ENCODE measurements at places on chromosomes 11 and 22.

DNA sequence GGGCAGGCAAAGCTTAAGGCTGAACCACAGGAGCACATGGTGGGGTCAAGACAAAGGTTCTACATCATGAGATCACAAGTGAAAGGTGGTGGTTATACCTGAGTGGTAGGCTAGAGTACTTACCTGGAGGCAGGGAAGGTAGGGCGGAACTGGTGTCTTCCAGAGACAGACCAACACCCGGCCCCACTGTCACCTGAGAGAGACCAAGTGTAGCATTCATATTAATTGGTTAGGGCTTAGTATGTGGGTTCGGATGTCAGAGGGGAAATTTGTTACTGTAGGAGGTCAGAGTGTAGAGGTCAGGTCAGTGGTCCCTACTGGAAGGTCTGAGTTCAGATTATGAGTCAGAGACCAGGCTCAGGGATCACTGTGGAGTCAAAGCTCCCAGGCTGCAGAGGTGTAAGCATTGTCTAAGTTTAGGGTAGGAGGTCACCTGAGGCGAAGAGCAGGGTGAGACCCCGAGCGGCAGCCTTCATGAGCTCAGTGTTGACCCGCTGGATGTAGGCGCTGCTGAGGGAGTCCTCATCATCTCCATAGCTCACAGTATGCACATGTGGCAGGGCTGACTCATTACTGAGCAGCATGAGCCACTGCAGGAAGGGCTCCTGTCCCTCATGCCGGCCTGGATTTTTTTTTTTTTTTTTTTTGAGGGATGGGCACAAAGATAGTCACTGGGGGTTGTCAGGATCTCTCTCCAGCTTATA is 3.2 kb downstream of the TPP1 start:
- DNase-seq: no peak

DNA sequence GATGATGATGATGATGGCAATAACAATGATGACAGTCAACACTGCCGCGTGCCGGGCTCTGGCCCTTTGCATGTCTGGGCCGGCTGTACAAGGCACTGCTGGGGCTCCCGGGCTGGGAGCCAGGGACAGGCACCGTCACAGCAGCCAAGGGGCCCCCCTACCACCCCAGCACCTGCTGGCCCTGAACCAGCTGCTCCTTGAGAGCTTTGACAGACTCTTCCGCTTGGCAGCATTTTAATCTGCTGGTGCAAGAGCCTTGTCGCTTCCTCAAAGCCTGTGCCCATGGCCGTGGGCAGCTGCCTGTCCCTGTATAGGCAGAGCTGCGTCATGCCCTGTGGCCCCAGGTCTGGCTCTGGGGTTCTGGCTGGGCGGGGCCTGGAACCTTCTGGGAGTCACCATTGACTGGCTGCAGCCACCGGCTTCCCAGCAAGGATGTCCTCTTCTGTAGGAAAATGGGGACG is 12.9 kb upstream of the MUC6 start:
- no peak for DNase-seq

GRCh38 chr11:72586321-72587090 is 87.7 kb downstream of the PDE2A start:
- no peak for DNase-seq

DNA sequence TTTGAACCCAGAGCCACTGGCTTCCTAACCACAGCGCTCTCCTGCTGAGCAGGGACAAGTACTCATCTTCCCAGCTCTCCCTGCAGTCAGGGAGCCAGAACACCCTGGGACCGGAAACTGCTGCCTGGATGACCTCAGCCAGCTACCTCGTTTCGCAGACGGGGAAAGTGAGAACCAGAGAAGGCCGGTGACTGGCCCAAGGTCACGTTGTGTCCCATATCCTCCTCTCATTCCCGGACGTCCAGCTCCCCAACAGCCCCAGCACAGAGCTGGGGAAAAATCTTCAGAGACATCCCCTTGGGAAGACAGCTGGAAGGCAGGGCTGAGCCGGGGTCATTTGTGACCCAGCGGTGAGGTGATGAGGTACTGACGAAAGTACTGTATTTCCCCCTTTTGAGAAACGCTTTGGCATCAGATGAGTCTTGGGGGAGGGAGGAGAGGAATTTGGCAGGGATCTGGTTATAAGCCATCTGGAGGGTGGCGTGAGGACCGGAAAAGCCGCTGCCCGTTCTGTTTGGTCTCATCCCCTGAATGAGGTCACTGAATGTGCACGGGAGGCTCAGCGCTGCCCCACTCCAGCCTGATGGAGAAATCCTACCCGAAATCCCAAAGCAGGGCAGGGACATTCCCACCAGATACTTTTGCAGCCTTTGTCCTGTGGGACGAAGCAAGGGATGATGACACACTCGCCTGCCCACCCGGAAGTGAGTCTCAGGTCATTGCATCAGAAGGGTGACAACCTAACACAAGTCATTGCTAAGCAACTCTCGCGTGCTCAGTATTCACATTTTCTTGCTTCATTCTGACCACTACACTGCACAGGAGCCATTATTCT is 41.1 kb downstream of the LIF start:
- DNase-seq: no peak

DNA sequence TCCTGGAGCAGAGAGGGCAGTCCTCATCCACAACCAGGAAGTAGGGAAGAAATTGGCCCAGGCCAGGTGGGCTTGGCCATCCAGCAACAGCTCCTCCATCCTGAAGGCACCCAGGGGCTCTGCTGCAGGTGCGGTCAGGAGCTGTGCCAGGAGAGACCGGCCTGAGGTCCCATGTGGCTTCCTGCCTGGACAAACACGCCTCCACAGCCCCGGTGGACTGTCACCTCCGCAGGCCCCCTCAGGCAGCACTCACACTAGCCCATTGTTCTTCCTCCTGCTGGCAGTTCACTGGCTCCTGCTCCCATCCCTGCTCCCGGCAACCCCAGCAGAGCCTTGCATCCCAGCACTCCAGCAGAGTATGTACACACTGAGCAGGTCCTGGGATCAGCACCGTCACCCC is 16.0 kb upstream of the POU2AF1 start:
- DNase-seq: no peak

DNA sequence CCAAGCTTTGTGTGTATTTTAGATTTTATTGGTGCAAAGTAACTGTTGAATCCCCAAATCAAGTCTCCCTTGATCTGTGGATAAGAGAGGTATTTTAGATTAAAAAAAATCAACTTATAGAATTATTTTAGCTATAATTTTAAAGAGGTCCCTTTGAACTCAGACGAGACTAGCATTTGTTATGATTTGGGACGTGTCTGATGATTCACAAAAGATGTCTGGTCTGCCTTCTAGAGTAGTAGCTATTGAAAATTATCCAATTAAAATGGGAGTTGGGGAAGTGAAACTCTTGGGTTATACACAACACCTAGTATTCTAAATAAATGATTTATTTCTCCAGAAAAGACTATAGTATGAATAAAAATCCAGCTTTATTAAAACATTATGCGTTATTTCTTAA is 227.9 kb upstream of the GRIA4 start:
- no peak for DNase-seq

DNA sequence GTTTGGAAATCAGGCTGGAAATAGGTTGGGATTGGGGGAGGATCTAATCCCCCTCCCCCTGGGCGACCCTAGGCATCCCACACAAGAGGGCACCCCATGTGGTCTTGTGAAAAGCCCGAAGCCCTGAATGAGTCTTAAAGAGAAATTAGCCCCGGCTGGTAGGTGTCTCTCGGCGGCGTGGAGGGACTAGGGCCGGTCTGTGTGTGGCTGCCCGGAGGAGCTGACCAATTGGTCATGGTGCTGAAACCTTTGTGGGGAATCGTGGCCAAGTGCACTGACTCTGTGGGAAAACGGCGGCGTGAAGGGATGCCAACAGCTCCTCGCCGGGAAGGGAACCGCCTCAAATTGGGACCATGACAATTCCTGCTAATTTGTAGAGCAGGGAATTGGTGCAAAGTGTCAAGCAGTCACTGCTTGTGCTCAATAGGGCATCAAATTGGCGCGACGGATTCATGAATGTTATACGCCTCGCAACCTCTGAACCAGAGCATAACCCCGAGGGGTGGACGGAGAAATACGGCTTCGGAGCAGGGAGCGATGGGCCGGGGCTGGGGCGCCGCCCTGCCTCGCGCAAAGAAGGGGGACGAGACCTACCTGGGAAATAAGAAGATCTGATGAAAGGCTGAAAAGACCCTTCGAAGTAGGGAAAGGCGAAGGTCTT is 1.5 kb downstream of the DBX1 start:
- no peak for DNase-seq

DNA sequence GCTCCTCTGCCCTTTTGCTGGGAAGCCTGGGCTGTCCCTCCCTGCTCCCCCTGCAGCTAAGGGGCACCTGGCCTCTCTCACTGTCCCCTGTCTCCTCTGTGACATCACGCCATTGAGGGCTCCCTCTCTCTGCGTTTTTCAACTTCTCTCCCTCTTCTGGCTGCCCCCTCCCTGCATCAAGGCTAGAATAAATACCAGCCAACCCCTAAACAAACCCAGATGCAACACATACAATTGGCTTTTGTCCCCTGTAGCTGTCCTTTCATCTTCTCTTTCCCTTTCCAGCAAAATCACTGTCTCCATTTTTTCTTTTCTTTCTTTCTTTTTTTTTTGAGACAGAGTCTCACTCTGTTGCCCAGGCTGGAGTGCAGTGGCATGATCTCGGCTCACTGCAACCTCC is 3.3 kb upstream of the MIEF1 start:
- no peak for DNase-seq

- no peak for DNase-seq
These were observed 76.7 kb upstream of the BARX2 start for GRCh38 chr11:129298988-129299387.

- DNase-seq: no peak
These were observed 44.7 kb downstream of the CACNG2 start for GRCh38 chr22:36658900-36659299.

DNA sequence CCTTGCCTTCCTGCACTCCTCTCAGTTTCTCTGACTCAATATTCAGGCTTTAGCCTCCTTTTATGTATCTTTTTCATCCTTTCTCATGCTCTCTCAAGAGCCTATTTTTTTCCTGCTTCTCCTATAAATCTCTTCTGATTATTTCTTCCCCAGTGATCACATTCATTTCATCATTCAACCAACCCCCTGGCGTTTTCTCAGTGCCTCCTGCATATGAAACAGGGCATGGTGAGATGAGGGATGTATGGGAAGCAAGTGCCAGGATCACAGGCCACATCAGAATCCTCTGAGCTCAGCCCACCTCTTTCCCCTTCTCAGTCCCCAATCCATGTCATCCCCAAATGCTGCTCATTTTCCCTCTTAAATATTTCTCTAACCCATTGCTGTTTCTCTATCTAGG is 38.7 kb upstream of the NRIP3 start:
- no peak for DNase-seq

- no peak for DNase-seq
These were observed 3.6 kb downstream of the GTPBP1 start for GRCh38 chr22:38709306-38709705.

DNA sequence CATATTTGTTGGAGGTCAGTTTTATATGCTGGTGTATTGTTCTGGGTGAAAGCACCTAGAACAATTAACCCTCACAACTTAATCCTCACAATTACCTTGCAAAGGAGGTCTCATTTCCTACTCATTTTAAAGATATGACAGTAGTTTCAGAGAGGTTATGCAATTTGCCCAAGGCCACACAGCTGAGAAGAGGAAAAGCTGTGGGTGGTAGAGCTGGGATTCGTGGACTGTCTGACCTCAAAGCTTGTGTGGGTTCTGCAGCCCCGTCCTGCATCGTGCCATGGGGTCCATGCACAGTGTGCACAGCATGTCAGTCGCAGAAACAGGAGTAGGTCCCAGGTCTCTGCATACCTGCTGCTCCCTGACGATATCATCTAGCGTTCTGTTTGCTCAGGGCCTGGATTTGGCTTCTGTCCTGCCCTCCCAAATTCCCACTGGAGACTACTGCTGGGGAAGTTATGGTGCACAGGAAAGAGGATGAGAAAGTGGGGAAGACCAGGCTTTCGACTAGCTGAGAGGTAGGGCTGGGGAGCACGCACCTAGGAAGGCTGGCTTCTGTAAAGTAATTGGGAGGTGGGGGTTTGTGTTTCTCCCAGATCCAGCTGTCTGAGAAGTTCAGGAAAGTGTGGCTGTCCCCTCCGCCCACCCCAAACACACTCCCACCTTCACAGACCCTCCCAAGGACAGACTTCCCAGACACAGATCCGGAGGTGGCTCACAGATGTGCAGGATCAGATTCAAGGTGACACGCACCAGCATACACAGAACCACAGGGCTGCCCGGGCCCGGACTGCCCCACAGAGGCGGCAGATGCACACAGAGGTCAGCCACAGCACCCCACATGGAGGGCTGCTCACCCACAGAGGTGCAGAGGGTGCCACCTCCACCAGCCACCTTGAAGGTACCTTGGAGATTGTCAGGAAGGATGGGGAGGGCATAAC is 2.0 kb downstream of the BACE1 start:
- DNase-seq: no peak

GRCh38 chr22:47449508-47450270 is 687.2 kb downstream of the TBC1D22A start:
- DNase-seq: no peak

DNA sequence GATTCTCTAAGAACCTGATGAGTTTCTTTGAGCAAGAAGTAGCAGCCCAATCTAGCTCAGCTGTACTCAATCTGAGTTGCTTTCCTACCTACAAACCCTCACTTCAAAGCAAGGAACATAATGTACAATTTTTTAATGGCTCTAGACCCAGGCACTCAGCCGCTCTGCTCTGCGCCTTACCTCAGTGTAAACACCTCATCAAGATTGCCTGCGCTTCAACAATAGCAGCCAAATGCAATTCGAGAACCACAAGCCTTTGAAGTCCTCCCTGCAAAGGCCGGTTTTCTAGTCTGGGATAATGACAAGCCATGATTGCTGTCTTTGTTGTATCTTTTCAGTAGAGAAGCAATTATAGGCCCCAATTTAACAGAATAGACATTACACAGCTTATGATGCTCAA is 38.0 kb downstream of the JHY start:
- DNase-seq: no peak

DNA sequence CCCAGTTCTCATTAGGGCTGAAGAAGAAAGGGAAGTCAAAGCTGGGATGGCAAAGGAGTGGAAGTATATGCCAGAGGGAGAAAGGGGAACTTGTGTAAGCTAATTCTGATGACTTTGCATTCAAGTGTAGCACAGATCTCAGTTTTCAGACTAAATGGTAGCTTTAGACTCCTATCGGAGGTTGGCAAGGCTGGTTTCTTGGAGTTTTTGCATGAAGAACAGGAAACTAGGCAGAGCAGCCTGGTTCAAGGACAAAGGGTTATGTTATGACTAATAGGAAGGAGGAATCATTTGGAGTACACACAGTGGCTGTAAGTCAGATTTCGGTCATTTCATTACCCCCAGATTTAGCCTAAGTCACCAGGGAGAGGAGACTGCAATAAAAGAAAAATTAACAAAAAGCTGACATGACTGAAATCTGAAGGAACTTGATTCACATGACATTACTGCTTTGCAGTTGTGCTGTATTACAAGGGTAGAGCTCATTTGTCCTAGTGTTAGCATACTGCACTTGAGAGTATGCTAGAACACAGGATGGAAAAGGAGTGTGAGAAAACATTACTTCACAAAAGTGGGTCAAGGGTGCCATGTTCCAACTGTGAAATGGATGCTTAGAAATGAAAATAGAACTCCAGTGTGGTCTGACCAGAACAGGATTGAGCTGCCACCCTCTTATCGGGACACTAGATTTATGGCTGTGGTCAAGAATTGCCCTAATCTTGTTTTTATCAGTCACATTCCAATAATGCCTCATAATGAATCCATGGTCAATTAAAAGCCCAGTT is 23.6 kb downstream of the ADM start:
- DNase-seq: no peak

GRCh38 chr11:69373251-69373635 is 79.3 kb downstream of the MYEOV start:
- no peak for DNase-seq

- DNase-seq: no peak
These were observed 124.7 kb upstream of the APOA1 start for GRCh38 chr11:116962108-116962507.
